Ecto neural progenitor cell (in vitro differentiated cells): ENCODE measurements at places on chromosomes 2 and 18.

- DNase-seq = no peak
These were observed 35.1 kb downstream of the CD28 start for GRCh38 chr2:203741566-203741965.

GRCh38 chr18:63237881-63238692 lies 81.5 kb downstream of the BCL2 start:
- DNase-seq = peak; percentile 60

DNA sequence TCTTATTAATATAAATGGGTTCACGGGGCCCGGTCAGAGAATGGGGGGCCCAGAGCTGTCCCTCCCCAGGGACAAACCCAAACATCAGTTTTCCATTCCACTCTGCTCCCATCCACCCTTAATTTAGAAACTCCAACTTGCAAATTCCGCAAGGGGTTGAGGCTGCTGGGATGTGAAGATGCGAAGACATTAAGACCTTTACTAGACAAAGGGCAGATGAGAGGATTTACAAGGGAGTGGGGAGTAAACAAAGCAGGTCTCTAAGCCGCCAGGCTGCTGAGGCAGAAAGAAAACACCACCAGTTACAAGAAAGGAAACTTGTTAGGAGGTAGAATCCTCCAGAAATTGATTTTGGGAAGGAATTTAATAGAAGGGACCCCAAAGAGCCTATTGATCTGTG lies 33.1 kb downstream of the MARCO start:
- peak; percentile 43 for DNase-seq

DNA sequence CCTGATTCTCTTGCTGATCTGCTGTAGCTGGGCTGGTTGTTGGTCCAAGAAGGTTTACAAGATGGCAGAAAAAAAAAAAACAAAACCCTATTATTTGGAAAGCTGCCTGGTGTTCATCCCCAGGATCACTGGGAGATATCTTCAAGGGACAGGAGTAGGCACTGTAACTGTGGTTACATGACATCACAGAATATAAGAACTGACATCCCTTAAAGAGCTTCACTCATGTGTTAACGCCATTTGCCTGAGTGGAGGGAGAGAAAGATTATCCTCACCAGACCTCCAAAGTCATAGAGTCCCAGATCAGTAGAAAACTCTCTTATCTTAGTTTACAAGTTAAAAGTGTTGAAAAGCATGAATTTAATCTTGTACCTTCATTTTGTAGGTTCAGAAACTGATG lies 95.3 kb upstream of the BZW1 start:
- no peak for DNase-seq

- DNase-seq = no peak
These were observed 363.0 kb downstream of the FSIP2 start for GRCh38 chr2:186101616-186102015.

DNA sequence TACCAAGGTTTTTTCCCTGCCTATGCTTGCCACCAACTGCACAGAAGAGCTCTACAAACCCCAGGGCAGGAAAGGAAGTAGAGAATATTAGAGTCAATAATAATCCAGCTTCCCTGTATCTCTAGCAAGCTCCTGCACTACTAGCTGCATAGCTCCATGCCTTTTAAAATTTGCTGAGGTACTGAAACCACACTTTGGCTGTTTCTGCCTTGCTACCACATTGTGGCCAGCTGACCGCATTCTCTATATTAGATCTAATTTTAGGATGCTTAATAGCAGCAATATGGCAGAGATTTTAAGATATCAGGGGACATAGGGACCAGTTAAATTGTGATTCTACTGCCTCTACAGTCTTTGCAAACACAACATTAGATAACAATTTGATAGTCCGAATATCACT lies 534.6 kb downstream of the MBD2 start:
- DNase-seq = no peak

DNA sequence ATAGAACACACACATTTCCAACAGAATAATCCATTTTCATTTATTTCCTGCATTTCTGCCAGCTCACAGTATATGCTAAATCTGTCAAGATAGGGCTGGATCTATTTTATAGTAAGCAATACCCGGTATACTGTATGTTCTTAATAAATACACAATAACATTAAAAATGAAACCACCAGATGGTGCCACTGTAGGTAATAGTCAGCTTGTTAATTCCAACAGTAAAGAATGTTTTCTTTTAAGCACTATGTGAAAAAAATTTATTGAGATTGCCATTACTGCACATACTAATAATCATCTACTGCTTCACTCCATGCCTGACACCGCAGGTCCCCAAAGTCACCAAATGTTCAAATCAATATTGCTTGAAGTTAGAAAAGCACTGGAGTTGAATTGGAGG lies 131.5 kb upstream of the PGAP1 start:
- no peak for DNase-seq

GRCh38 chr2:168632709-168633121 lies 169.7 kb upstream of the NOSTRIN start:
- DNase-seq = no peak

- no peak for DNase-seq
These were observed 238.2 kb downstream of the GCA start for GRCh38 chr2:162581959-162582798.

DNA sequence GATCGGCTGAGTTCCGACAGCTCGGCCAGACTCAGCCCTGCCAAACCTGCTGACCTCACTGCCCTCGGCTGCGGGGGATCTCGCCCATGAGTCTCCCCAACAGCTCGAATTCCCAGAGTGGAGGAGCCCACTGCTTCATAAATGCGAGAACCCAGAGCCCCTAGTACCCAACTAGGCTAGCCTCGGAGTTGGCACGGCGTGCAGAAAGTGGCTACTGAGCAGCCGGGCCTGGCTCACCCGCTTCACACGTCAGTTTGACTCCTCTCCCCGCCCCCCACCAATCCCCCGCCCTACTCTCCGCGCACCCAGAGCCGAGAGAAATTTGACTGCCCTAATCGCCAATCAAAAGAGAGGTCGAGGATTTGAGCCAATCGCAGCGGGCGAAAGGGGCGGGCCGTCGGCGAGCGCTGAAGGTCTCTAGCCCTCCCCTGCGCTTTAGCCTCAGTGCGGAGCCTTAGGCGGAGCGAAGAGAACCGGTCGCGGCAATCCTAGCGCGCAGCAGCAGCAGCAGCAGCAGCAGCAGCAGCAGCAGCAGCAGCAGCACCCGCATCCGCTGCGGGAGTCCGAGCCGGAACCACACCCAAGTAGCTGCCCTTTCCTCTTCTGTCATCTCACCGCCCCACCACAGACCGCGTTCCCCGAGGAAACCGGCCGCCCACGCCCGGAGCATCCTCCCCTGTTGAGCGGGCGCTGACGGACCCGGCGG lies at the start of gene GLS:
TSS of gene GLS (plus strand) at position 444 of the 706 bp plus-strand sequence. CDS start 264 bp downstream, outside the sequence.
- DNase-seq = peak; percentile 97

DNA sequence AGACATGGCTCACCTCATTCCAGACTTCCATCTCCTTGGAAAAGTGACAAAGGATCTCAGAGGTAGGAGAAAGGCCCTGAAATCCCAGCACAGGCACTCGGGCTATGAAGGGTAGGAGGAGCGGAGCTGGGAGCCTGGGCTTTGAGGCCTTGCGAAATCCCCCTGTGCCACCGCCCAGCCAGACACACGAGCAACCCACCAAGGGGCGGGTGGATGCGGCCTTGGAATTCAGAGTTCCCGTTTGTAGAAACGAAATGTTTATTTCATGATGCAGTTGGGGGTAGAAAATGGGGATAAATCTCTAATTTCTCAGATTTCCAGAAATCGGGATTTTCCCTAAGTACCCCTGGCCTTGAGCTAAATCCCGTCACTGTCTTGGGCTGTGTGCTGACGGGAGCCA lies 177.1 kb upstream of the HDAC4 start:
- DNase-seq = no peak

GRCh38 chr2:5609201-5609600 lies 83.0 kb upstream of the SOX11 start:
- no peak for DNase-seq

GRCh38 chr2:135586148-135586547 lies 54.9 kb downstream of the R3HDM1 start:
- no peak for DNase-seq

GRCh38 chr2:195937176-195937575 lies 131.5 kb downstream of the DNAH7 start:
- DNase-seq = no peak

DNA sequence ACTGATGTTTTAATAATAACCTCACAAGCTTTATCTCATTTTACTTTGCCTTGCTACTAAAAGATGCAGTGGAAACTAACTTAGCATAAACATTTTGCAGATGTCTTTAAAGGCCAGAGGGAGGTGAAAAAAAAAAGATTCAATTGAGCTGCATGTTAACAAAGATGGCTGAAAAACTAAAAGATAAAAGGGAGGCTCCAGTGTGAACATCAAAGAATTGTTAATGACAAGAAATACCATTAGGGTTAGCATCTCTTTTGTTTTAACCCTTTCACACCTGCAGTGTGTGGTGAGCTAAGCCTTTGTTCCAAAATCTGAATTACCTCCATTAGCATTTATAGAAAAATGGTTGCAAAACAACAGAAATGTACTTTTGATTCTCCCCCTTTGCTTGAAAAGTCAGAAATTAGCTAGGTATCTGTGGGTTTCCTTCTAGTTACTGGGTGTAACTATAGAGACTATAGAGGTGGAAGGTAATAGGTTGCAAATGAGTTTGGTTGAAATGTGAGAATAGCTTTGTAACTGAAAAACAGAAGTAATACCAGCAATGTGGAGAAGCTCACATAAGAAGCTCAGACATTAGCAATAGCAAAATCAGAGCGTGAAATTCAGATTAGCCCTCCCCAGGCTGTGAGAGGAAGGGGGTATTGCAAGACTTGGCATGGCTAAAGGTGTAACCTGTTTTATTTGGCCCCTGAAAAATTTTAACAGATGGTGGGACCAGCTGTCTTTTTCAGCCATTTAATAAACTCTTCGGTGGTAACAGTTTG lies 34.8 kb upstream of the SP5 start:
- DNase-seq = no peak

DNA sequence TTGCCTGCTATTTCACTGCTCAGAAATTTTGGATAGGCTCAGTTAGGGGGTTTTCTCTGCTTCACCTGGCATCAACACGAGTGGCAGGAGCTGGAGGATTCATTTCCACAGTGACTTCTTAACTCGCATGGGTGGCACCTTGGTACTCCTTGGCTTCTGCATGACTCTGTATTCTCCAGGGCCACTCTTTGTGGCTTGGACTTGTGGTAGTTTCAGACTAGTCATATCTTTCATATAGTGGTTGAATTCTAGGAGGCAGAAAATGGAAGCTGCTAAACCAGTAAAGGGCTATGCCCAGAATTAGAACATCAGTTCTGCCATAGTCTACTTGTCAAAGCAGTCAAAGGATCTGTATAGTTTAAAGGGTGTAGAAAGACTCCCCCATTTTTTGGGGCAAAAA lies 6.8 kb downstream of the MAIP1 start:
- no peak for DNase-seq

DNA sequence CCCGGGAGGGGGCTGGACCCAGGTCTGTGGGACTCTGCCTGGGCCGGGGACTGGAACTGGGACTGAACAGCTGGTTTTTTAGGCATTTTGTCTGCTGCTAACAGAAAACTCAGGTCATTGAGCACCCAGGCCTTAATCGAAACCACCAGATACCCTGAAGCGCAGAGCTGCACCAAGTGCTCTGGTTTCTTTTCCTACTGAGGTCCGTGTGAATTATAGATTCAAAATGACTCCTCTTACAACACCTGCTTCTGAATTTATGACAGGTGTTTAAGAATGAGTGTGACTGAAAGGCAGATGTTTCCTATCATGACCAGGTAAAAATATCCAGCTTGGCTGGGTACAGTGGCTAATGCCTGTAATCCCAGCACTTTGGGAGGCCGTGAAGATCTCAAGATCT lies 47.8 kb downstream of the TRAPPC12 start:
- no peak for DNase-seq

GRCh38 chr2:197839327-197839726 lies 34.9 kb downstream of the PLCL1 start:
- DNase-seq = no peak

DNA sequence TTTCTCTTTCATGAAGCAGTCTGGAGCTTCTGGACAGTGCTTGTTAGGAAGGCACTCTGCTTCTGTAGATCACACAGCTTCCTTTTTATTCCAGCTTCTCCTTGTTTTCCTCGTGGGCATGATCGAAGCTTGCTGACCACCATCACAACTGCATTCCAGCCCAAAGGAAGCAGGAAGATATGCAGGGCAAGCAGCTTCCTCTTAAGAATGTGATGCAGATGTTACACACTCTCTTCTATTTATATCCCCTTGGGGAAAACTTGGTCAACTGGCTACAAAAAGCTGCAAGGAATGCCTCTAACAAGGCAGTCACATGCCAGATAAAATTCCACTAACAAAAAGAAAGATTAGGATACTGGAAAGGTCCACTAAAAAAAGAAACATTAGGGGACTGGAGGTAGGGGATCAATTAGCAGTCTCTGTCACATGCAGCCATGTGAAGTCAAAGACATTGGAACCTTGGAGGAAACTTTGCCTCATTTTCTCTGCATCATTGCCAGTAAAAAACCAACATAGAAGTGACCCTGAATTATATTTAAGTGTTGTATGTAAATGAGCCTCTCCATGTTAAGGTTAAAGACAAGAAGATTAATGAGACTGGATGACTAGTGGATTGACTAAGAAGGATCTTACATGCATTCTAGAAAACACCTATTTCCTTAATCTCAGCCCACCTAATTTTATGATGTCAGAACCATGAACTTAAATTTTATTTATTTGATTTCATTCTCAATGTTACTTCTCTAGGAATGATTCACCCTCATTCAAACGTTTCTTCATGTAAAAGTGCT lies 98.3 kb downstream of the NAB1 start:
- DNase-seq = no peak

DNA sequence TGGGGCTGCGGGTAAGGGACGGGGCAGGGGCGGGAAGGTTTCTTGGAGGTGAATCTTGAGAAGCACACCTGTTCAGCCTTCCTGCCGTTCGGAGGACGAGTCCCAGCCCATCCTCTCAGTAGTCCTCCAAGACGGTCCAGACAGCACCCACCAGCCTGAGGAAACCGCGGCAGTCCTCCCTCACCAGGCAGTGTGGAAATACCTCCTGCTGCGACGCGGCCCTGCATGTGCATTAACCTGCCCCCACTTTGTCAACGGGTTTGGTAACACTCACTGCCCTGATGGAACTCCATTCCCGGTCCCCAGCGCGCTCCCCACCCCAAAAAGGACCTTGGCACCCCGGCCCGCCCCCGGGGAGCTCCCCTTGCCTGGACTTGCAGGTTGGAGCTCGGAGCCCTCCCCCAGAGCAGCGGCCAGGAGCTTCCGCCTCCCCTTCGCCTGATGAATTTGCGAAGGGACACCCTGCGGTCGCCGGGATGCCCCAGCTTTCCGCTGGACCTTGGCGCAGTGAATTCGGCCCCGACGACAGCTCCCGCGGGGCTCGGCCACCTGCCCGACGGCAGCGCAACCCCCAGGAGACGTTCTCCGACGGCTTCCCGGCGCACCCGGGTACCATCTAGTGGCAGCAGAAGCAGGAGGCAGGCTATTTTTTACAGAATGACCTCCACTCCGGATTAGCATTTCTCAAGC lies 31.5 kb downstream of the ACVR1C start:
- peak; percentile 68 for DNase-seq

DNA sequence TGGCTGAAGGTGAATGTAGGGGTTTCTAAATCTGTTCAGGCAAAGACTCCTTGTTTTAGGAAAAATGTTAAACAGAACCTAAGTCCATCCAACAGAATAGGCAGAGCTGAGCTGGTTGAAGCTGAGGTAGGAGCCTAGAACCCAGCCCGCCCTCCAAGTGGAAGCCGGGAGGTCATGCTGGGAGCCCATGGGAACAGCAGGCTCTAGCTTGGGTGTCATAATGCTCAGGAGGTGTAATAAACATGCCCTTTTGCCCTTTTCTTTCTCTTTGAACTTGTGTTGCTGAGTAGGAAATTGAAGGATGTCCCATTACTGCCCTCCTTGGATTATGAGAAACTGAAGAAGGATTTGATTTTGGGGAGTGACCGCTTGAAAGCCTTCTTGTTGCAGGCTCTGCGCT lies 60.3 kb downstream of the ARMC9 start:
- DNase-seq = no peak

- DNase-seq = no peak
These were observed 598.2 kb upstream of the SYT4 start for GRCh38 chr18:43875511-43875910.
